ENCODE measurements at places on chromosomes 13 and 19.

- DNase-seq: no peak
Measured at GRCh38 chr13:101025519-101025918, 350.9 kb upstream of the TMTC4 start.

- DNase-seq: no peak
Measured at GRCh38 chr19:50459067-50459456, 17.2 kb upstream of the EMC10 start.

DNA sequence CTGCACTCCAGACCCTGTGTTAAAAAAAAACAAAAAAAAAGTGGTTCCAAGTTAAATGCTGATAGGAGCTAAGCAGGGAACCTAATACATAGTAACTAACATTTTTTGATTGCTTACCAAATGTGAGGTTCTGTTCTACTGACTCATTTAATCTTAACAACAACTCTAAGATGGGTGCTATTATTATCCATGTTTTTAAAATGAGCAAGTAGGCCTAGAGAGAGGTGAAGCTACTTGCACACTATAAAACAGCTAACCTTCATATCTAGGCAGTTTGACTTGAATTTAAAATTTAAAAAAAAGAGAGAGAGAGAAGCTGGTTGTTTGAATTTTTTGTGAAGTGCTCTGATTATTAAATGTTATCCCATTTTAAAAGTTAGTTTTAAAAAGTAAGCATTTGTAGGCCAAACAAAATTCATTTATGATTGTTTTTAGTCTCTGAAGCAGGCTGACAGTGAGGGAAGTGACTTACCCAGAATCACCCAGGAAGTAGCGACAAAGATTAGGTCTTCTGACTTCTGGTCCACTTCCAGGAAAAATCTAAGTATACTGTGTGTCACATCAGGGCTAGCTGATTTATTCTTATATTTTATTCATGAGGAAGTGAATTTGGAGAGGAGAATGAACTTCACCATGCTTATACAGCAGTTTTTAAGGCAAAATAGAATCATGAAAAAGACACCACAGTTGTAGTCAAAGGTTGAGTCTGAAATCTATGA lies 2.4 kb downstream of the SIGLECL1 start:
- no peak for DNase-seq

DNA sequence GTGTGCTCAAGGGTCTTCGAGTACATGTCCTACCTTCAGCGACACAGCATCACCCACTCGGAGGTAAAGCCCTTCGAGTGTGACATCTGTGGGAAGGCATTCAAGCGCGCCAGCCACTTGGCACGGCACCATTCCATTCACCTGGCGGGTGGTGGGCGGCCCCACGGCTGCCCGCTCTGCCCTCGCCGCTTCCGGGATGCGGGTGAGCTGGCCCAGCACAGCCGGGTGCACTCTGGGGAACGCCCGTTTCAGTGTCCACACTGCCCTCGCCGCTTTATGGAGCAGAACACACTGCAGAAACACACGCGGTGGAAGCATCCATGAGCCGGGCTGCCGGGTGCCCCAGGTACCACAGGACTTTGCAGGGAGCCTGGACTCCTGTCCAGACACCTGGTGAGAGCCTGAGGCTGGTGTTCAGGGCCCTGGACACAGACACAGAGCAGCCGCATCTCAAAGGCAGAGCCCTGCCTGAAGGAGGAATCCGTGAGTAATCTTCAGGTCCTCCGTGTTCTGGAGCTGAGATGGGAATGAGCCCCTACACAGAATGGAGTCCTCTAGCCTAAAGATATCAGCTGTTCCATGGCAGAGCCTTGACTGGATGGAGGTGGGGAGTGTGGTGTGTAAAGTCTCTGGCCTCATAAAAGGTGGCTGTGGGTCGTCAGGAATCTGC lies 1.5 kb downstream of the ZNF581 start:
- DNase-seq: no peak

DNA sequence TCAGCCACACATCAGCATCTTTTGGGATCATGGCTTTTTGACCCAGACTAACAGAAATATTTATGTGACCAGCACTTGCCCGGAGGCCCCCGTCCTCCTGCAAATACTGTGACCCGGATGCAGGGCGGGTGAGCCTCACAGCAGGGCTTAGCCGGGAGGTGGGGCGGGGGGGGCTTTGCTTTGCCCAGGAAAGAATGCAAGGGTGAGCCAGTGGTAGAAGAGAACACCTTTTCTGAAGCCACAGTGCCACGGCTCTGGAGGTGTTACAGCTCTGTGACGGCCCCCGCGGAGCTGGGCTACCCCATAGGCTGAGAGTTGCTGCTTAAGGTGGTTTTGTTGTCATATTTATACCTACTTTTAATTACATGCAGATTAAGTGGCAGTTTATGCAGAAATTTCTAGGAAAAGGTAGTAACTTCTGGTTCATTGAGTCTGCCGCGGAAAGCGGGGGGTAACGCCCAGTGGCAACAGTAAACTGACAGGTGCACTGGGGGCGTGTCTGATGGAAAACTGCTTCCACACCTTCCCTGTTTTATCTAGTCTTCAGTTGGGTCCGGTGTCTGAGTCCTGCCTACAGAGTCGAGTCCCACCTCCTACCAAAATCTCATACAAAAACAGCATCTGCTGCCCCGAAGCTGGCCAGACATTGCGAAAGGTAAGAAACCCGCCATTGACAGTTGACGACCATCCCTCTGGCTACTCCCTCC lies 187.9 kb downstream of the TEX29 start:
- no peak for DNase-seq

GRCh38 chr13:23504180-23504579 lies 66.0 kb upstream of the TNFRSF19 start:
- DNase-seq: peak; percentile 38

DNA sequence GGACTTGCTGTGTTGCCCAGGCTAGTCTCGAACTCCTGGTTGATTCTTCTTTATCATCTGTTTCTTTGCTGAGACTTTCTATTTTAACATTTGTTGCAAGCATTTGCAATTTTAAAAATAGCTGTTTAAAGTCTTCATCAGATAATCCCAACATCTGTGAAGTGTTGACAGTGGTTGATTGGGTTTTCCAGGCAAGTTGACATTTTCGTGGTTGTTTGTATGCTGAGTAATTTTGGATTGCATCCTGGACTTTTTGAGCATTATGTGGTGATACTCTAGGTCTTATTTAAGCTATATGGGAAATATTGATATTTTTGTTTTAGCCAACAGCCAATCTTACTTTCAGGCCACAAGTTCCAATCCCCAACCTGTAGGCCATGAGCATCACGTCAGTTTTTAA lies 25.1 kb downstream of the AP1M1 start:
- no peak for DNase-seq

GRCh38 chr13:71148396-71148795 lies 718.6 kb downstream of the DACH1 start:
- no peak for DNase-seq

GRCh38 chr19:41807176-41807575 lies 10.8 kb downstream of the CEACAM3 start:
- no peak for DNase-seq

DNA sequence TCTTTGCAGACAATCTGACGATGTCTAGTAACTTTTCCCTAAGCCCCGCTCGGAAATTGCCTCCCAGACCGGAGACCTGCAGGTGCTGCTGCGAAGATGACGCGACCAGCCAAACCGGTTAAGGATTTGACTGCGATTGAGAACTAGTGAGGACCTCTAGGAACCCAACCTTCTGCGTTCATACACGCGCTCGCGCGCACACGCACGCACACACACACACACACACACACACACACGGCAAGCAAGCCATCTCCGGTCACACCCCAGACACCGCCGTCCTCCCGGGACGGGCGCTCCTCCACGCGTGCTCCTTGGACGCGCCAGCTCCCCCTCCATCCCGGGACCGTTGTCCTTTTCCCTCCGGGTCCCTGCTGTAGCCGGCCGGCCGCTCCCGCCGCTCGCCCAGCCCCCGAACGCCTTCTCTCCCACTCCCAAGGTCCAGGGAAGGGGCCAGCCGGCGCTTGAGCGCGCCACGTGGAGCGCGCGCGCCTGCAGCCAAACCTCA lies 1.2 kb downstream of the TBC1D4 start:
- DNase-seq: peak; percentile 74

GRCh38 chr19:42335971-42336370 lies 10.5 kb downstream of the MEGF8 start:
- DNase-seq: no peak
